SHP77 treated with DMSO at 0.1 percent for 48 hours (cell line): ENCODE measurements at places on chromosomes 2 and 18.

- no peak for DNase-seq
Observed at GRCh38 chr2:100509066-100509465, 38.8 kb downstream of the NMS start.

GRCh38 chr18:36187826-36188721 lies 777 bp downstream of the MOCOS start:
- no peak for DNase-seq

DNA sequence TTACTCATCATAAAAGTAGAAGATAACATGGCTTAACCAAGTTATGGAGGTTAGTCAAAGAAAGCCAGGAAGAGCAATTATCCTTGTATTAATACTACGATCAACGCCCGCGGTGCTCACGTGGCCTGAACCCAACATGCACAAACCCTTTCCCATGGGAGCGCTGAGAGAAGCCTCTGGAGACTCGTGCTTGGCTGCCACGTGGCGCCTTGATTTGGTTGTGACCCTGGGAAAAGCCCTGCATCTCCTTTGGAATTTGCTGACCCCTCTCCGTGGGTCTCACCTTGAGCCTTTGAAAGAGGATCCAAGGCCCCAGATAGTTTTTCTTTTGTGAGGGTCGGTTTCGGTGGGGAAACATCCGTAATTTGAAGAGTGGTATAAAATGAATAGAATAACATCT lies 255.6 kb downstream of the DCDC2C start:
- DNase-seq, result no peak

DNA sequence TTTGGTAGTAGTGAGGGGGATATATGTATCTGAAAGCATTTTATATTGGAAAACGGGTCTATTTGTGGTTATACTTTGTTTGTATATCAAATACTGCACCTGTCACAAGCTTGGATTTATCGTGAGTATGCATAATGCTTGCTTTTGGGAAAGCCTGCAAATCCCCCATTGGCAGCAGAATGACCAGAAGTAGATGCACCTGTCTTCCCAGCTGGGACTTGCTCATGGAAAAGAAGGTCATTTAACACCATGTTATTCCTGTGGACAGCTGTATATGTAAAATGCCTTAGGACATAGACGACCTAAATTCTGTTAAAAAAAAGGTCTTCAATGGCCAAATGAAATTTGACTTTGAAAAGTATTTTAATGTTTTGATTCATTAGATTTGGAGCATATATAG lies 599.4 kb downstream of the XIRP2 start:
- DNase-seq, result peak; percentile 65

GRCh38 chr2:111622859-111623258 lies 261.1 kb downstream of the ANAPC1 start:
- DNase-seq, result no peak

DNA sequence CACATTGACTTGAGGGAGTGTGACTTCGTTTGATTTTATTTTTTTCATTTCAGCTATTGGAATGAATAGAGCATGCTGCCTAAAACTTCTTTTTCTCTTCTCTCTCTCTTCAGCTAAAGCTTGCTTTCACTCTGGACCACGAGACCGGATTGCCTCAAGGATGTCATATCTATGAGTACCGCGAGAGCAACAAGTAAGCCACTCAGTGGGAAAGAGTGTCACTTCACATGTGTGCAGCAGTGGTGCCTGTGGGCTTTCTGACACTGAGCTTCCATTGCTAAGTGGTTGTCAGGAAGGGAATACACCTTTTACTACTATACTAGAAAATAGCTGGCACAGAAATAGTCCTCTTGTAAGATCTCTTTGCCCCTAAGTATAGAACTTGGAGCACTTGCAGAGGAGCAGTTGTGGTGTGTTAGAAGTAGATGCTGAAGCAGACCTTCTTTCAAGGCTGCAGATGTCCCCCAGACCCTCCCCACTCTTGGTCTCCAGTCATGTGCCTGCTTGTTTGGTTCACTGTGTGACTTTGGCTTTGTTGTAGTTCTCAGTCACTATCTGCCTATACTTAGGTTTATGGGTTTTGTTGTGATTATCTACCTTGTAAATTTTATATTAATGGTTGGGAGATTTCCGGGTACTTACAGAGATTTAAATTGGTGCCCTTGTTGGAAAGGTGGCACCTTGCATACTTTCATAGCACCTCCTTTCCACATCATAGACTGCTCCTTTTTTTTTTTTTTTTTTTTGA lies 78.5 kb upstream of the ALPP start:
- DNase-seq, result no peak

DNA sequence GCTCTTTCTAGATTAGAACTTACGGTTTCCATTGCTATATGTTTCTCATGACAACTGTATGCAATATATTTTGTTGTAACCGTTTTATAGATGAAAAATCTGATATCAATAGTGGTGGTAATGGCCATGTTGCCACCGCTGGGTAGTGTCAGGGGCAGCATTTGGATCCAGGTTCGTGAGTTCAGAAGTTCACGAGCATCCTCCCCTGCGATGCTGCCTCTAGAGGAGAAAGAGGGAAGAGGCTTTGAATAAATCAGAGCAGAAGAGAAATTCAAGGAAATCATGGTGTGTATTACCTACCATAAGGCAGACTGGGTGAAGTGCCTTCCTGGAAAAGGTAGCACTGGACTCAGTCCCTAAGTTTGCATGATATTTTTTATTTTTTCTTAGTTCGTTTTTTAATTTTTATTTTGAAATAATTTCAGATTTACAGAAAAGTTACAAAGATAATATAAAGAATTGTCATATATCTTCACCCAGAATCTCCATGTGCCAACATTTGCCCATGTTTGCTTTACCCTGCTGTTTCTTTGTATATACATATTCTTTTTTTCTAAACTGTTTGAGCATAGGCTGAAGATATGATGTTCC lies 3.3 kb upstream of the ZBTB7C start:
- DNase-seq, result peak; percentile 69

DNA sequence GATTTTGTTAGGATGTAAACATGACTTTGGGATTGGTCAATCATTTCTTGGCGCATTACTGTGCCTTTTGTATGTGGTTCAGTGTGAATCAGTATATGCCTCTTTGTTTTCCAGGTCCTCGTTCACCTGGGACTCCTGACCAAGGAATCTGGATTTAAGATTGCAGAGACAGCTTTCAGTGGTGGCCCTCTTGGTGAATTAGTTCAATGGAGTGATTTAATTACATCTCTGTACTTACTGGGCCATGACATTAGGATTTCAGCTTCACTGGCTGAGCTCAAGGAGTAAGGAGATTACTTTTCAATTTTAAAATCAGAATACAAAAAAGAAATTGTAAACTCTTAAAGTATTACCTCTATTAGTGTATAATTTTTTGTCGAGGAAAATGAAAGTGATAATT lies 87.6 kb downstream of the MGAT5 start:
- no peak for DNase-seq

DNA sequence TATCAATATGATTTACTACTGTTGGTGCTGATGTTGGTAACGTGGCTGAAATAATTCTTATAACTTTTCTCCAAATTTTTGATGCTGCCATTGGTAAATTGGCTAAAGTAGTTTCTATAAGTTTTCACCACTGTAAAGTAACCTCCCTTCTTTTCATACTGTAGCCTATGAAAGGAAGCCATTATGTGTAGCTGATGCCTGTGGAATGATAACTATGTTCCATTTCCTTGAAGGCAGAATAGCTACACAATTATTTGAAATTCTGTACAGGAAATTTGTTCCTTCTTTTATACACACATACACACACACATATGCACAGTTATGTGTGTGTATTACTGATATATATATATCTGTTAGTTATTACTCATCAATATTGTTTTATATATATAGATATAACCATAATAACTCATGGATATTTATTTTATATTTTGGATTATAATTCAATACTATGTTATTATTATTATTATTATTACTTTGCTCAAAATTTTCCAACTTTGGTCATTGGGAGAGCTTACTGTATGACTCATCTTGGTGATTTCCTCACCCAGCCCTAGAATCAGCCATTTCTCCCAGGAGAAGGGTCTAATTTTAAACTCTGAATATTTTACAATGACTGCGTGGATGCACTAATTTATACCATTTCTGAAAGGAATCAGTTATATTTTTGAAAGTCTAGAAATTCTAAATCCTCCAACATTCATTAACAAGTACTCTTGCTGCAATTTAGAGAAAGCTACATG lies 1677.7 kb downstream of the SUCLG1 start:
- DNase-seq, result no peak

DNA sequence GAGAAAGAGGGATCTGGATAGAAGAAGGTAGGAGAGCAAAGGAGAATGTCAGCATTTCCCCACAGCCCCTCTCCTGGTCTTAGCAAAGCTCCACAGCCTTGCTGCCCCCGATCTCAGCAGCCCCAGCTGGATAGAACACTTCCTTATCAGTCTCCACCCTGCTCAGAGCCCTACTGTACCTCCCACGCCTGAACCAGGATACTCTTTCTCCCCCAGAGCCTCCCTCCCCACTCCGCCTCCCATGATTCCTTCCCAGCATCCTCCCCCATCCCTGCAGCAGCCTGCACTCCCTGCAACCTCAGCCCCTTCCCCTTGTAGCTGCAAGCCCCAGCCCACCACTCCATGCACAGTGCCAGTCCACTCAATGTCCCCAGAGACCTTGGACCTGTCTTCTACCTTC lies 25.8 kb downstream of the PLB1 start:
- no peak for DNase-seq

- DNase-seq, result peak; percentile 32
Observed at GRCh38 chr2:111659361-111660333, 224.3 kb downstream of the ANAPC1 start.

- no peak for DNase-seq
Observed at GRCh38 chr2:169393068-169393590, 30.8 kb upstream of the LRP2 start.

DNA sequence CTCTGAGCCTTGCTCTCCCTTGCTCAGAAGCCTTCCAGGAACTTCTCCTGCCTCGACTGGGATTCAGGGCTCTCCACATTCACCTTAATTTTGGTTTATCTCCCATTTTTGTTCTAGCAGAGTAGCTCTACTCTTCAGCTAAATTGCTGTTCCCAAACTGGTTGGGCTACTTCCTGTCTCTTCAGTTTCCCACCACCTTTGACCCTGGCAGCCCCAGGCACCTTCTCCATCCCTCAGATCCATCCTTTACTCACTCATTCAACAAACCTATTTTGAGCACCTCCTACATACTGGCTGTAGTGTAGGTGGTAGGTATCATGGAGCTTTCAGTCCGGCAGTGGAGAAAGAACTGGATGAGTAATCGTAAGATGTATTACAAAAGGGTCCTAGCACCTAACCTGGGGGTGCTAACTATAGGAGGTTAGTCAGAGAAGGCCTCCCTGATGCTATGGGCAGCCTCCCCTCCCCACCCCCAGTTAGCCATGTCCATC lies 26.3 kb downstream of the MERTK start:
- no peak for DNase-seq

DNA sequence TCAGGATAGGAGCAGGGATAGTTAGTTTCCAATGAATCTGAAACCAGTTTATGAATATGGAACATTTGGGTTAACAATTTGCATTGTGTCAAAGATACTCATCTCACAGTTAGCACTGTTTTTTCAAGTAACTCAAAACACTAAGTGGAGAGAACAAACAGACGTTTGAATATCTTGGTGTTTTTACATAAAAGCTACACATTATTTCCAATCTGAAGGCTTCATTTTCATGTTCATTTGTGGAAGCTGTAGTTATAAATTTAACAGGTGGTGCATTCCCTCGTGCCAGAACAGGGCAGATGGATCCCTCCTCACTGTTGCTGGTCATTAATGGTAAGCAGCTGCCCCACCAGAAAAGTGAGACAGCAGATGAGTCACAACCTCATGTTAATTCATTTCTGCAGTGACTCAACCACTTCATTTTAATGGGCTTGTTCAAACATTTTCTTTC lies 286.9 kb downstream of the TMX3 start:
- peak; percentile 76 for DNase-seq

- DNase-seq, result no peak
Observed at GRCh38 chr18:76376225-76376624, 118.8 kb downstream of the ZNF516 start.

DNA sequence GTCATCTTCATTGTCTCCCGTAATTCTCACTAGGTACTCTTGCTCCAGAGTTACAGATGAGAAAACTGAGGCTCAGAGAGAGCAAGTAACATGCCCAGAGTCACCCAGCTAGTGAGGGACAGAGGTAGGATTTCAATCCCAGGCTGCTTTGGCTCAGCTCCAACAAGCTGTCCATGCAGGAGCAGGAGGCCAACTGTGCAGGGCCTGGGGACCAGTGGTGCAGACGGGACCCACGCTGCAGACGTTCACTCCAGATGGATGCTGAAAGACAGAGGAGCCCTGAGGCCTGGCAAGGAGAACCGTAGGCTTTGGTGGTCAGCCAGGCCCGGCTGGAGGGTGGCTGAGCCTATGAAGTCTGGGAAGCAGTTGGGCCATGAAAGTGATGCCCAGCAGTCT lies 102.6 kb downstream of the MCFD2 start:
- DNase-seq, result no peak

GRCh38 chr2:207601774-207602173 lies 23.4 kb downstream of the METTL21A start:
- no peak for DNase-seq

- DNase-seq, result no peak
Observed at GRCh38 chr2:160701822-160702221, 208.2 kb upstream of the RBMS1 start.

DNA sequence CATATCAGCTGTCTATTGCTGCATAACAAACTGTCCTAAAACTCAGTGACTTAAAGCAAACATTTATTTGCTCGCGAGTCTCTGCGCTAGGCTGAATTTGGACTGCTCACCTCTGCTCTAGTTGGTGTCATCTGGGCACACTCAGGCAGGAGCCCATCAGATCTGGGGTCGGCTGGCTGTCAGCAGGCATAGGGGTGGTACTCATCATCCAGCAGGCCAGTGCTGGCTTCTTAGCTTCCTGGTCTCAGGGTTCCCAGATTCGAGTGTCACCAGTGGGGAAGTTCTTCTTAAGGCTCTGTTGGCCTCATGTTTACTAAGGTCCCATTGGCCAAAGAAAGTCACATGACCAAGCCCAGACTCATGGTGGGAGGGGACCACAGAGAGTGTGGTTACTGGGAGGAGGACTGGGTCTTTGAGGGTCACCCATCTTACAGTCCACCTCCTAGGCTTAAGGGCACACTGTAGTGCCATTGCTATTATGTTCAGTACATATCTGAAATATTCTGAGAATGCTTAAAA lies 71.6 kb upstream of the ATG16L1 start:
- DNase-seq, result no peak

DNA sequence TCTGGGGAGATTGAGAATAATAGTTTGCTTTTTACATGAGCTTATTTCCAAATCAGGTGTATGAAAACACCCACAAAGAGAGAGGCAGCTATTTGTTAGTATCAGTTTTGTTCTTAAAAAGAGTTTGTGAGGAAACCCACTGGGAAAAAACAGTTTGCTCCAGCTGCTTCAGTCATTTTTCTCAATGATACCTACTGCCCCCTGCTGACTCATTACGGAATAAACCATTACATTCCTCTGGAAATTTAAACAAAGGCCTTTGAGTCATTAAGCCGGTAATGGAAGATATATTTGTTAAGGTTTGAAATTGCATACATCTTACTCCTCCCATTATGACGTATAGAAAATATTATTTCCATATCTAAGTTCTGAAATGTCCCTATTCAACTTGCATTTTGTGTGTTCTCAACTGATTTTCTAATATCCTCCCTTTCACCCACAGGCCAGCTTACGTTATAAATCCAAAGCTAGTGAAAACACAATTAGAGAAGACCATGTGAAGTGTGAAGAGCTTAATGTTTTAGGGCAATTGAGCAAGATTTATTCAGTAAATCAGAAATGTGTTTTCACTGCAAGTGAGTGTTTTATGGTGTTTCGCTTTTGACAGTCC lies 761.6 kb downstream of the DSC3 start:
- DNase-seq, result peak; percentile 9
